ENCODE measurements at places on chromosomes 2 and 18.

GRCh38 chr2:45736757-45737704, 85.6 kb downstream of the PRKCE start:
- DNase-seq = no peak

- DNase-seq = peak; percentile 92
Measured at GRCh38 chr18:50374753-50375391, at the start of gene SKA1. SKA1 (plus strand) TSS chr18:50375046; CDS start chr18:50375831, 785 bp downstream.

DNA sequence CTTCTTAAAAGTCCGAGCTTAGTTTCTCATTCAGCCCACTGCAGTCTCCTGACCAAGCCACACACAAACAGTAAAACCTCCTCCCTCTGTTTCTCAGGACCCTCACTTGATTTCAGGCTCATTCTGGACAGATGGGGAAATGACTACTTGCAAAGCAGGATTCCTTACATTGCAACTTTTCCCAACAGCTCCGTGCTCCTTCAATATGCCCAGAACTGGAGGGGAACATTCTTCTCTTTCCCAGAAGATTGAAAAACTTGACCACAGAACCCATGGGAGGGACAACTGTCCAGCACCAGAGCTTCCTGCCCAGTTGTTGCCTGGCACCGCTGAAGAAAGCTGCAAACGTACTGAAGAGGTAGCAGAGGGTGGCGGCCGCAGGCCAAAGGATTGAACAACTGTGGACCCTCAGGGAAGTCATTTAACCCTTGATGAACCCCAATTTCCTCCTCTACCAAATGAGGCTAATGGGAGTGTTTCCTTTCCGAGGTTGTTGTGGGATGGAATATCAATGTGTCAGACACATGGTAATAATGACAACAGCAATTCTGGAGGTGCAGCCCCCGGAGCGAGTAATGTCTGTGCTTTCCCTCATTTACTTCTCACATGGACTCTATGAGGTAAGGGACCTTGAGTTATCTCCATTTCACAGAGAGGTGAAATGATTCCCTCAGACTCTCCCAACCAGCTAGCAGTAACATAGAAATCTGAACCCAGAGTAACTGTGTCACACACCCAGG, 25.0 kb downstream of the BCL11A start:
- DNase-seq = no peak

DNA sequence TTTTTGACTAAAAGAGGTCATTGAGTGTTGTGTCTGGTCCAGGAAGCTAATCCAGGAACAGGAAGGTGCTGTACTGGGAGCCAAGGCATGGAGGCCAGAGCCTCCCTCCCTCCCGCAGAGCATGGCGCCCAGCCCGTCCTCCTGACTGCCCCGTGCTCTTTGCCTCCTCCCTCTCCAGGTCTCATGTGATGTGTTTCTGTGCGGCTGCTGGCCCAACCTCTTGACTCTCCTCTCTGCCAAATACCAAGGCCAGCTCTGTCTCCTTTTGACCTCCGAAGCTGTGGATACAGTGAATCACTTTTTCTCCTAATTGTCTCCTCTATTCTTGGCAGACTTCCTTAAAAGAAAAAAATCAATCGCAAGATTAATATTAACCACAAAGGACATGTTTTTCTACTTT, 284.1 kb downstream of the PHLPP1 start:
- DNase-seq = peak; percentile 25

GRCh38 chr2:241490825-241491506, 17.4 kb downstream of the STK25 start:
- DNase-seq = no peak
